ENCODE measurements at places on chromosomes 7 and 10.

- peak; percentile 61 for DNase-seq
These were observed 8.2 kb upstream of the EFCAB10 start for GRCh38 chr7:105589356-105590077.

GRCh38 chr7:110573862-110574528 is 516.9 kb upstream of the LRRN3 start:
- DNase-seq: no peak

DNA sequence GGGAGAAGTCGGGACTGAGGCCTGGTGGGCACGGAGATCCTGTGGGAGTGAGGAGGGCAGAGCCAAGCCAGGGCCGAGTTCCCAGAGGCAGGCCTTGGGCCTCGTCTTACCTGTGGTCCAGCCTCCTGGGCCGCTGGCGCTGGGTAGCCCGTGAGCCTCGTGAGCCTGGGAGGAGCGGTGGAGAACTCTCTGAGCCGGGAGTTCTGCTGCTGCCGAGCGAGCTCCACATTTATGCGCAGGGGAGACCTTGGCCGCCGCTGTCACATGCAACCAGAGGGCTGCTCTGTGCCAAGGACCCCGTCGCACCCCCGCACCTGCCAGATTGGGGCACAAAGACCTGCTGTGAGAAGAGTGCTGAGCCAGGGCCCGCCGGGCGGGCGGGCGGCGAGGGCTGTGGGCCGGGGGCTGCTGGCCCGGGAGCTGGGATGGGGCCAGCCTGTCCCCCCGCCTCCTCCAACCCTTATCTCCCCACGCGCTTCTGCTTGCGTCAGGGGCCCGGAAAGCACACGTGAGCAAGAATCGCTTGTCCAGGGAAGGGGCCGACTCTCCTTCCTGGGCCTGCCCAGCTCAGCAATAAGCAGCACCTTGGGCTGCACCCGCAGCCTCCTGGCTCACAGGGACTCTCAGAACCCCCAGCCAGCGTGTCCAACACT is 10.2 kb downstream of the VENTX start:
- no peak for DNase-seq

GRCh38 chr7:144487901-144488300 is 84.4 kb upstream of the NOBOX start:
- no peak for DNase-seq

GRCh38 chr7:133207687-133208086 is 45.2 kb upstream of the EXOC4 start:
- DNase-seq: no peak

DNA sequence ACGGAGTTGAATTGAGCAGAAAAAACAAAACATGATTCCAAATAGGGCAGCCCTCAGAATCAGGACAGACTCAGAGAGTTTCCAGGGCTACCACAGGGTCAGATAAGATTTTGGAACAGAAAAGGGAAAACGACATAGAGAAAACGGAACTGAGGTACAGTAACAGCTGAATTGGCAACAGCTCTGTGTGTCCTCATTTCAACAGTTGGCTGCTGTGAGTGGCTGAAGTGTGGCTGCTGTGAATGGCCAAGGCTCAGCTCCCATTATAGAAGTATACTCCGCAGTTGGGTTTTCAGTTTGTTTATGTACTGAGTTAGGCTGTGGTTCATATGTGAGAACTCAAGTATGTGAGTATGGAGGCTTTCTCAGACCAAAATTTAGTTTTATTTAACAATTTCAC is 32.0 kb downstream of the ANTXRL start:
- no peak for DNase-seq

GRCh38 chr7:93055543-93056107 is 62.2 kb downstream of the SAMD9 start:
- DNase-seq: peak; percentile 38

GRCh38 chr10:49827297-49827696 is 65.2 kb upstream of the OGDHL start:
- no peak for DNase-seq

All from HuH-7.5 (cell line).